Uterus (tissue), 4 donors: ENCODE measurements at places on chromosomes 3 and 15. TPM values are rescaled to one million over a fixed set of nuclear protein-coding genes. Genes with fewer than 3 reads are reported as not detected.
A peak's percentile ranks its signal among the peaks of the same experiment; 100 is the strongest.

- no peak for DNase-seq
- H3K4me3 ChIP-seq: no peak overlapping the region
- no peaks in the 10 kb centered on the region for H3K36me3 ChIP-seq
- no peak overlapping the region for H3K27ac ChIP-seq
Measured at GRCh38 chr3:127385540-127385870, 97.7 kb upstream of the PRR20G start.

- no peaks in the 10 kb centered on the region for H3K36me3 ChIP-seq
- H3K4me3 ChIP-seq: no peak overlapping the region
- DNase-seq: no peak
- no peaks in the 10 kb centered on the region for H3K27me3 ChIP-seq
Measured at GRCh38 chr15:55179141-55179540, 17.6 kb downstream of the RSL24D1 start.

GRCh38 chr3:157354722-157355121, 81.9 kb upstream of the PTX3 start:
- H3K27me3 ChIP-seq: no peaks in the 10 kb centered on the region
- no peaks in the 10 kb centered on the region for H3K4me1 ChIP-seq
- no peaks in the 10 kb centered on the region for H3K36me3 ChIP-seq
- no peak for DNase-seq

Gene KCNMB2
- total RNA-seq: 12.7 TPM

- no peak overlapping the region for H3K27ac ChIP-seq
- H3K4me1 ChIP-seq: no peaks in the 10 kb centered on the region
- no peaks in the 10 kb centered on the region for H3K36me3 ChIP-seq
Measured at GRCh38 chr15:60043744-60044435, 39.8 kb downstream of the FOXB1 start.

Gene ERICH6
- total RNA-seq: not detected

Gene THSD4
- 39.2 TPM for total RNA-seq

- peak; percentile 51 for DNase-seq
- no peaks in the 10 kb centered on the region for H3K36me3 ChIP-seq
- H3K27ac ChIP-seq: peak within 1 kb of the TSS; percentile 96
- no peaks in the 10 kb centered on the region for H3K27me3 ChIP-seq
- H3K4me1 ChIP-seq: no peaks in the 10 kb centered on the region
Measured at GRCh38 chr3:113211330-113212149, at the start of gene BOC. Gene BOC (plus strand): TSS chr3:113211557. CDS start chr3:113249803, 38,246 bp downstream.

Gene ADAMTS17
- 17.1 TPM for total RNA-seq

- peak overlapping the region; percentile 64 for H3K27ac ChIP-seq
- no peaks in the 10 kb centered on the region for H3K36me3 ChIP-seq
- peak overlapping the region; percentile 34 for H3K4me3 ChIP-seq
- no peak for DNase-seq
Measured at GRCh38 chr3:9247941-9248521, 1.4 kb downstream of the SRGAP3 start.

DNA sequence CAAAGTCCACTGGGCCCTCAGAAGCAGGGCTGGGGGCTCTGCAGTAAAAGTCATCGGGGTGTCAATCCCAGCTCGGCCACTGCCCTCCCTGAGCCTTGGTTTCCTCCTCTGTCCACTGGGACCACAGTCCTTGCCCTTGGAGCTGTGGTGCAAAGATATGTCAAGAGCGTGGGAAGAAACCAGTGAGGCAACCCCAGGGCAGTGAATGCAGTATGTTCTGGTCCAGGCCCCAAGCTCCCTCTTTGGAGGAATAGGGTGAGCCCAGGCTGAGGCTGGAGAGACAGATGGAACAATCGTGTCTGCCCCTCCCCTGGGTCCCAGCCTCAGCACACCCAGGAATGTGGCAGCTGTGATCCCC, 779 bp downstream of the GRIP2 start:
- no peaks in the 10 kb centered on the region for H3K27me3 ChIP-seq
- no peaks in the 10 kb centered on the region for H3K4me1 ChIP-seq
- no peak overlapping the region for H3K27ac ChIP-seq
- H3K4me3 ChIP-seq: peak overlapping the region; percentile 11
- no peak for DNase-seq

Gene RARB
- total RNA-seq: 11.9 TPM

GRCh38 chr3:98513091-98513511, 9.6 kb downstream of the CLDND1 start:
- H3K36me3 ChIP-seq: no peaks in the 10 kb centered on the region
- no peaks in the 10 kb centered on the region for H3K4me1 ChIP-seq
- no peak overlapping the region for H3K27ac ChIP-seq
- peak; percentile 16 for DNase-seq
- H3K27me3 ChIP-seq: no peaks in the 10 kb centered on the region
- H3K4me3 ChIP-seq: no peak overlapping the region

Gene DUOXA2
- total RNA-seq: not detected

Gene CLRN1
- not detected for total RNA-seq

Gene SYNM
- 36.9 TPM for total RNA-seq

GRCh38 chr15:83413054-83413719, 34.0 kb upstream of the SH3GL3 start:
- H3K27me3 ChIP-seq: no peaks in the 10 kb centered on the region
- no peak for DNase-seq
- H3K27ac ChIP-seq: no peak overlapping the region
- H3K4me1 ChIP-seq: no peaks in the 10 kb centered on the region
- H3K4me3 ChIP-seq: no peak overlapping the region
